Endothelial cell of umbilical vein (primary cell): ENCODE measurements at places on chromosomes 5 and 9.

- no peak for DNase-seq
Measured at GRCh38 chr9:117307701-117308100, 107.2 kb downstream of the ASTN2 start.

DNA sequence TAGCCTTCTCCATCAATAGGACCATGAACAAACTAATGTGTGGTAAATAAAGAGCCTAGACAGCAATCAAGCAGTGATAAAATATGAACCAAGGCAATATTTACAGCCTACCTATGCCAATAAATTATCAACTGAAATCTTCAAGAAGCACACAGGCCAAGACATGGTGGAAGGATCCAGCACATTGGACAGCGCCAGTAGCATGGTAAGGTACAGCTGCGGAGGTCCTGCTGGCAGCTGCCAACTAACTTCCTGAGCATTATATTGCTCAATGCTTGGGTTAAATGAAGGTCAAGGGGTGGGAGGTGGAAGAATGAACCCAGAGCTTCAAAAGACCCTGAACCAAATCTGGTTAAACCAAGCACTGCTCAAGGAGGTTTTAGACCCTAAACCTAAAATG is 16.5 kb upstream of the SPDL1 start:
- DNase-seq, result peak; percentile 12

- DNase-seq, result no peak
Measured at GRCh38 chr9:108552459-108553040, 303.2 kb downstream of the ACTL7B start.

DNA sequence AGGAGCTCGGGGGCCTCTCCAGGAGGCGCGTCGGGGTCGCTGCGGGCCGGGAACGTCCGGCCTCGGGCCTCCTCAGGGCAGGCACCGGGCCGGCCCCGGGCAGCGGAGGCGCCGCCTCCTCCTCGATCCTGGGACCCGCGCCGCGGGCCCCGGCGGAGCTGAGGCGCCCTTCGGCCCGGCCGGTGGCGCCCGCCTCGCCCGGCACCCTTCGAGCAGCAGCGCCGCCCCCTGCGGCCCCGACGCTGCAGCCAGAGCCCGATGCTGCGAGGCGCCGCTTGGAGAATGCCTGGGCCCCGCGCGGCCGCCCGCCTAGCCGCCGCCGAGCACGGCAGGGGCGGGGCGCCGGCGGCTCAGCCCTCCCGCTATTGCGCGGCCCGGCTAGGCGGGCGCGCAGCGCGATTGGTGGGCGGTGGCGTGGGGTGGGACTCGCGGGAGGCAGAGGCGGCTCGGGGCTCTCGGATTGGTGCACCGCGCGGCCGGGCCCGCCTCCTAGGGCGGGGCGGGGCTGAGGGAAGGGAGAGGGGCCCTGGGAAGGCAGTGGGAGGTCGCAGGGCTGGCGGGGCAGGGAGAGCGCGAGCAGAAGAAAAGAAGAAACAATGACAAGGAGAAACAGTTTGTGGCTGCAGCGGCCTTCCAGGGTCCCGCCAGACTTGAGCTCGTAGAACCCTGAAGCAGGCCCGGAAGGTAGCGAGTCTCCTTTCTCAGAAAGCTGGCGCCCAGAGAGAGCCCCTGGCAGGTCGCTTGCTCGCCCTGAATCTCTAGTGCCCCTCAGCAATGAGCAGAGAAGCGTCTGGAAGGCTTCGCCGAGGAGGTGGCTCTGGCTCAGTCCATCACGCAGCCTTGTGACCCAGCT is at the start of gene EEIG1:
Gene EEIG1, minus strand, starts transcription at position 284 of the 853 bp plus-strand sequence. CDS start 852 bp downstream, outside the sequence.
- DNase-seq, result peak; percentile 94

GRCh38 chr9:101201630-101202029 is 173.1 kb downstream of the PLPPR1 start:
- no peak for DNase-seq

DNA sequence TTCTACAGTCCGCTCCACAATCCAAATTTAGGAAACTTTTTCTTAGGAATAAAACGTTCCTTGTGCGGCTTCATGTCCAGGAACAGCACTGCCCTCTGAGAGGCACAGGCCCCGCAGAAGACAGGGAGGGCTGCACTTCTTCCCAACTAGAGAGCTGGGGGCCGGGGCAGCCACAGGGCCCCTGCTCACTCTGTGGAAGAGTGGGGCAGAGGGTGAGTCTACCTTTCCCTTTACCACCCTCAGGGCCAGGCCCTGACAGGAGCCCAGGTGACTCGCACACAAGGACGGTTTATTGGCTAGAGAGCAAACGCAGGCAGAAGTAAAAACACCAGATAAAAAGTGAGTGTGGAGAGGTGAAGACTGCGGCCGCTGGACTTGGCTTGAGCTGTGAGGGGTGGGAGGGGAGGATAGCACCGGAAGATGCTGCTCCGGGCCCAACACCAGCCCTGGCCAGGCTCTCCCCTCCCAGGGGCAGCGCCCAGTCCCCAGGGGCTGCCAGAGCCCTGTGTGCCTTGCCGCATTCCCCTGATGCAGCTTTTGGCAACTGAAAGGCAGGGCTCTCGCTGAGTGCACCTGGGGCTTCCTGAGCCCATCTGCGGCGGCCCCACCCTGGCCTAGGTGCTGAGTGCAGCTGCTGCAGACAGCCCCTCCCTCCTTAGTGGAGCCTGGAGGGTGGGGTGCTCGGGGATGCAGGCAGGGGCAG is 20.2 kb downstream of the SH3GLB2 start:
- no peak for DNase-seq

DNA sequence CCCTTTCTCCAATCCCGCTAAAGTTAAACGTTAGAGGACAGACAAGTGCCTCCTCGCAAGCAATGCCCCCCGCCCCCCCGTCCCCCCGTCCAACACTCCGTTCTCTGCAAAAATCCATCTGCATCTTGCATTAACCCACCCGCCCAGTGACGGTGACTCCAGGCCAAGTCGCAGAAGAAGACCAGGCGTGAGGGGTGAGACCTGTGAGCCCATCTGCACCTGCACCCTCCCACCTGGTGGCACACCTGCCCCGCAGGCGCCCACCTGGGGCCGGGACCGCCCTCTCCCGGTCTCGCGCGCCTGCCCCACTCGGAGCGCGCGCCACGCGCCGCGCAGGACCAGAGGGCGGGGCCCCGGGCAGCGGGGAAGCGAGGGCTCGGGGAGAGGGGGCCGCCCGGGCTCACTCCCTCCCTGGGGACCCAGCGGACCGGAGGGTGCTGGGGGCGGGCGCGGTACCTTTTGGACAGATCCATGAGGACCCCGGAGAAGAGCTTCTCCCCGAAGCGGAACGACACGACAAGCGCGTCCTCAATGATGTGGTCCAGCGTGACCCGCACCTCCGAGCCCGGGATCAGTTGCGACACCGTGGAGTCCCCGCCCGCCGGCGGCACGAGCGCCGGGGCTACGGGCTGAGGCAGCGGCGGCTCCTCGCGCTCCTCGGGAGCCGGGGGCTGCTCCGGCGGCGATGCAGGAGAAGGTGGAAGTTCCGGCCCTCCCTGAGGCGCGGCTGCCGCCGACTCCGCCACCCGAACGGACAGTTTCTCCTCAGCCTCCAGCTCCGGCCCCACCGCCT is 705 bp downstream of the PWWP2A start:
- no peak for DNase-seq

GRCh38 chr5:53425687-53426511 is 54.5 kb upstream of the FST start:
- no peak for DNase-seq

GRCh38 chr5:15037247-15037908 is 165.8 kb upstream of the ANKH start:
- DNase-seq, result no peak

- no peak for DNase-seq
Measured at GRCh38 chr9:109253637-109254284, 67.1 kb downstream of the EPB41L4B start.

- DNase-seq, result no peak
Measured at GRCh38 chr5:156893517-156893916, 43.4 kb downstream of the PPP1R2B start.

DNA sequence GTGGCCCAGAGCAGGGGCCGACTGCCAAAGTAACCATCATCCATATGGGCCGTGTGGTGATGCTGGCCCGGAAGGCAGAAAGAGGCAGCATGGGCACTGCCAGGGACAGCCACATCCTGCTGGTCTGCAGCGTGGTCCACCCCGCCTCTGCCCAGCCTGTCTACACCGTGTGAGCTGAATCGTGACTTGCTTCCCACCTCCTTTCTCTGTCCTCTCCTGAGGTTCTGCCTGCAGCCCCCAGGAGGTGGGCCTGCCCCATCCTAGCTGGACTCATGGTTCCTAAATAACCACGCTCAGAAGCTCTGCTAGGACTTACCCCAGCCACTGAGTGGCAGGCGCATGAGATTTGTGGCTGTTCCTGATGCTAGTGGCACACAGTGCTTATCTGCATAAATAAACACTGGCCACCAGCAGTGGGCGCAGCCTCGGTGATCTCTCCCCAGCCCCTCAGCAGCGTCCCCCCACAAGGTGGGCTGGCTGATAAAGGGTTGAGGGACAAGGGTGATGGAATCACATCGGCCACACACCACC is 22.6 kb upstream of the SUSD3 start:
- DNase-seq, result no peak

- no peak for DNase-seq
Measured at GRCh38 chr9:114098936-114099668, at the start of gene KIF12. Gene KIF12, minus strand, starts transcription at chr9:114099292. Its CDS starts 16 bp downstream, at chr9:114099276.

DNA sequence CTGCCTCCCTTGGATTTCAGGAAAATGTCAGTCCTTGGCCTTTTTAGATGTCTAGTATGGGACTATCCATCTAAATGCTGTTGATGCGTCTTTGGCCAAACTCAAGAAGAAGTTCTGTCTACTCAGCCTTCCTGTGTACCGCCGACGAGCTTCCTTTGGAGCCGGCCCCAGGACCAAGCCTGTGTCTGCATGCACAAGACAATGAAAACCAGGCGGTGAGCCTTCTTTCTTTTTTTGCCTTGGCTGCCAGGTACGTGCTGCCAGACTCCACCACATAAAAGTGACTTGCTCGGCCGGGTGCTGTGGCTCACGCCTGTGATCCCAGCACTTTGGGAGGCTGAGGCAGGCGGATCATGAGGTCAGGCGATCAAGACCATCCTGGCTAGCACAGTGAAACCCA is 6.0 kb upstream of the NEURL1B start:
- DNase-seq, result no peak

DNA sequence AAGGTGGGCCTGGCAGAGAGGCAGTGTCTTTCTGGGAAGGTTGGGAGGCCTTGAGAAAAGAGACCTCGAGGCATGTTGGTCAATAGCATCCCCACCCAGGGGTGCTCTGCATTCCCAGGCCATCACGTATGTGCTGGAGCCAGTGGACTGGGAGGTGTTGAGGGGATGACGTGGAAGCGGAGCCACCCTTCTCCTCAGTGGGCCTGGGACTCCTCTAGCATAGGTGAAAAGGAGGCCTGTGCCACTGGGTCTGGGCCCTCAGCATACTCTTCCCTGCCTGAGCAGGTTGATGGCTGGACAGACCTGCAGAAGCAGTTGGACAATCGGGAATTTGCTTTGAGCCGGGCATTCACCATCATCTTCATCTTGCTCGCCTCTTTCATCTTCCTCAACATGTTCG is 25.5 kb downstream of the PITX1 start:
- no peak for DNase-seq

DNA sequence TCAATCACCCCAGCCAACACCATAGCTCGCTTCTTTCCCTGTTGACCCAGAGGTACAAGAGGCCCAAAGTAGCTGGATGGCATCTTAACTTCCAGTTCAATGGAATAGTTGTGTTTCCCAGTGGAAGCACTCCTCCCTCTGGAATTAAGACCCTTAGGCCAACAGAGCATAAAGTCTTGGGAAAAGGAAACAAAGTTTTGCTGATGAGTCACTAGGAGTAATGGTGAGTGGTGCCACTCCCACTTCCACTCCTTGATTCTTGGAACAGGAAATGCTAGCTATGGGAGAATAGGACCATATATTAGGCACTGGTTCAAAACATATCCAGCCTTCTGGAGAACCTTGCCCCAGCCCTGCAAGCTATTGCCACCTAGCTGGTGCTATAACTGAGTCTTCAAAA is 44.7 kb upstream of the LMX1B start:
- DNase-seq, result peak; percentile 66
